ENCODE measurements at places on chromosomes 7 and 10.

DNA sequence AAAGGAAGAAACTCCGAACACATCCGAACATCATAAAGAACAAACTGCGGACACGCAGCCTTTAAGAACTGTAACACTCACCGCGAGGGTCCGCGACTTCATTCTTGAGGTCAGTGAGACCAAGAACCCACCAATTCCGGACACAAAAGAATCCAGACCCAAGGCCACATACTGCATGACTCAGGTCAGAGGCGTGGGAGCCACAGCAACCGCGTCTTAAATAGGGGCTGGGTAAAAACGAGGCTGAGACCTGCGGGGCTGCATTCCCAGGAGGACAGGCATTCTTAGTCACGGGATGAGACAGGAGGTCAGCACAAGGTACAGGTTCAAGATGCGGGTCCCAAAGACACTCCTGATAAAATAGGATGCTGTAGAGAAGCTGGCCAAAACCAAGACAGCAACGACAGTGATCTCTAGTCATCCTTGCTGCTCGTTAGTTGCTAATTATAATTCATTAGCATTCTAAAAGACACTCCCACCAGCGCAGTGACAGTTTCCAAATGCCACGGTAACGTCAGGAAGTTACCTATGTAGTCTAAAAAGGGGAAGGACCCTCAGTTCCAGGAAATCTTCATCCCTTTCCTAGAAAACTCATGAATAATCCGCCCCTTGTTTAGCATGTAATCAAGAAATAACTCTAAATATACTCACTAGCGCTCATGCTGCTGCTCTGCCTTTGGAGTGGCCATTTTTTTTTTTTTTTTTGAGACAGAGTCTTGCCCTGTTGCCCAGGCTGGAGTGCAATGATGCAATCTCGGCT is 19.3 kb downstream of the AP5Z1 start:
- no peak for DNase-seq

DNA sequence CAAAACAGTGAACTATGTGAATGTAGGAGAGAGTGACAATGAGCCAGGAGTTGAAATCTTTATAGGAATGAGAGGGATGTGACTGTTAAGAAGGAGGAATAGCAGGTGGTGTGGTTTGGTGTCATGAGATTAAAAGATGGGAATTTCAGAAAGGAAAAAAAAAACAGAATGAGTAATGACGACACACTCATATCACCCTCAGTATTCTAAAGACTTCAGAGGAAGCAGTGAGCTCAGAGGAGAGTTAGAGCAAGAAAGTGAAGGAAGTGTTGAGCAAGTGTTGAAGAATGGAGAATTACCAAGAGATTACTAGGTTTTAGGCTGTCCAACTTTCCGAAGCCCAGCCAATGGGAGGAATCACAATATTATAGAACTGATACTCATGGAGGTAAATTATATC is 220.5 kb upstream of the HGF start:
- no peak for DNase-seq

DNA sequence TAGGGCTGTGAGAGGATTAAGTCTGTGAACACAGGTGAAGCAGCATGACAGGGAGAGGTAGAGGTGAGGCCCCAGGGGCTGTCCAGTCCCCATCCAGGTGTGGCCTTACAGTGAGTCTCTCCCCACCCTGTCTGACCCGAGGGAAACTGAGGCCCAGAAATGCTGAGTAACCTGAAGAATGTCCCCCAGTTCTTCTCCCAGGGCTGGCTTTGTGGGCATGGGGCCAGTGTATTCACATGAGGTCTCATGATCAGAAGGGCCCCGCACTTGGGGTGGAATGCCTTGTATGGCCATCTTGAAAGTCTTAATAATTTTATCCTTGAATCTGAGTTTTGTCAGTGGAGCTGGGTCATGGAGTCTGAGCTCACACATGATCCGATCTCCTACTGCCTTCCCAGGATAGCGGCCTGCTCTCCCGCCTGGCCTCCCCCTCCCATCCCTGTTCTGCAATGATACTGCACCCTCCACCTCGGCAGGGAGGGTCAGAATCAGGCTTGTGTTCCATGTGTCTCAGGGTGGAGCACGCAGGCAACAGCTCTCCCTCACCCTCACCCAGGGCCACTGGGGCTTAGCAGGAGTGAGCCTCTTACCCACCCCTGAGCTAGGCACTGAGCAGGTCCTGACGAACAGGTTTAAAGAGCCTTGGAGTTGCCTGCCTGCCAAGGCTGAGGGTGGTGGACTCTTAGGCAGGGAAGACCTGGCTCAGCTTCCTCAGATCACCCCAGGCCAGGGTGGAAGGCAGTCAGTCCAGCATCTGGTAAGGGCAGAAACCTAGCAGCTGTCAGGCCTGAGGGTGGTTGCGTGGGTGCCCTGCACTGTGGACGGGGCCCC is 41.4 kb upstream of the NPFFR1 start:
- no peak for DNase-seq

- DNase-seq = no peak
These were observed 28.2 kb downstream of the SKIDA1 start for GRCh38 chr10:21497177-21497807.

DNA sequence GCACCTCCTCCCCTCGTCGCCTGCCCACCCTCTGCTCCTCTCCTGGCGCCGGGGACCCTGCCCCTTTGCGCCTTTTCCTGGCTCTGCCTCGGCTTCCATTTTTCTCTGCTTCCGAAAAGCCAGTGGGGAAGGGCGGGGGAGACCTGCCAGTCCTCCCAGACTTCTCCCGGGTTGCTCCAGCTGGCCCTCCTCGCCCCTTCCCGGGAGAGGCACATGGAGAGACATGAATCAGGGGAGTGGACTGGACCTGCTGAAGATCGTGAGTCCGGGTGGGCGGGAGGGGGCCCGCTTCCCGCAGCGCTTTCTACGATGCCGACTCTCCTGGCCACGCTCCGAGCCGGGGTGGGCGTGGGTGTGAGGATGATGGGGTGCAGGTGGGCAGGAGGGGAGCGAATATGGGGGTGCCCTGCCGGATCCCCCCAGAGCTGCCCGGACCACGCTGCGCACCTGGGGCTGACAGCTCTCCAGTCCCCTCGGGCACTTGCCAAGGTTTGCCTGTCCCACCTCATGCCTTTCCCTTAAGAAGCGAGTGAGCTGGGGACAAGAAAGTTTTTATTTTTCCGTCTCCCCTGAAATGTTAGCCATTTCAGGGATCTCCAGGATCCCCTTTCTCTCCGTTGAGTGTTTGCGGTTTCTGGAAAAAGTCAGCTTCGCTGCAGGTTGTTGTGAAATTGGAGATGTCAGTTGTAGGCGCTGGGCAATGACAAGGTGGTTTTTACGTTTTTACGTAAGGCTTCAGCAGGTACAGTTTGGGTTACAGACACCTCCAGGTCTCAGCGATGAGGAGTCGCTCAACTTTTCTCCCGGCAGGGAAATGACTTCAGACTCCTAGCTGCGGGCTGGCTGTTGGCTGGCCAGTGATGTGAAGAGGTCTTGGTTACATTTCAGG is 977 bp downstream of the CACNB2 start:
- DNase-seq = no peak

DNA sequence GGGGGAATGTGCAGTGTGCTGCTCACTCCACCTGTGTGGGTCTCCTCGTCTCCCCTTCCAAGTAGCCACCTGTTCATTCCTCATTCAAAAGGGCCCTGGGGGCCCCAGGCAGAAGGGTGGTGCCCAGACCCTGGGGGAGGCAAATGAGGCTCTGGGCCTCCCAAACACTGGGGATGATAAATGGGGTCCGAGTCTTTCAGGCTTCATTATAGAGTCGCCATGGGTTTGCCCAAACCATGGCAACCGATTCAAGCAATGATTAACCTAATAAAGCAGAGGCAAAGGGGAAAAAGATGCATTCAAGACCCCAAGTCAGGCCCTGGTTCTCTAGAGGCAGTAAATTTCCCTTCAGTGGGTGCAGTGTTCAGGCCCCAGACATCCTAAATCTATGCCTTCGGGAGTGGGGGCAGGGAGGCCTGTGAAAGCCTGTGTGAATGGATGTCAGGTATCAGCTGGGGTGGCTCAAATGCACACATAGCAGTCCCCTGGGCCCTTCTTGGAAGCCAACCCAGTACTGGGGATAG is 10.4 kb downstream of the NEUROG3 start:
- DNase-seq = no peak

DNA sequence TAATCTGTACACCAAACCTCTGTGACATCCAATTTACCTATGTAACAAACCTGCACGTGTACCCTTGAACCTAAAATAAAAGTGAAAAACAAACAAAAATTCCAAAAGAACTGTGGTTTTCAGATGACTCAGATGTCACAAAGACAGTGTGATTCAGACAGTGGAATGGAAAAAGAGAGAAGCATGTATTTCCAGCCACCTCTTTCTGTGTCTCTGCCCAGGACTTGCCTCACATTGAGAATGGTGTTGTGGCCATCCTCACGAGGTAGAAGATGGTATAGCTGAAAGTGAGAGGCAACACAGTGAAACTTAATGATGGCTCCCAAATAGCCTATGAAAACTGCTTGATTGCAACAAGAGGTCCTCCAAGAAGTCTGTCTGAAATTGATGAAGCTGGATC is 78.0 kb downstream of the ARL5B start:
- DNase-seq = no peak

DNA sequence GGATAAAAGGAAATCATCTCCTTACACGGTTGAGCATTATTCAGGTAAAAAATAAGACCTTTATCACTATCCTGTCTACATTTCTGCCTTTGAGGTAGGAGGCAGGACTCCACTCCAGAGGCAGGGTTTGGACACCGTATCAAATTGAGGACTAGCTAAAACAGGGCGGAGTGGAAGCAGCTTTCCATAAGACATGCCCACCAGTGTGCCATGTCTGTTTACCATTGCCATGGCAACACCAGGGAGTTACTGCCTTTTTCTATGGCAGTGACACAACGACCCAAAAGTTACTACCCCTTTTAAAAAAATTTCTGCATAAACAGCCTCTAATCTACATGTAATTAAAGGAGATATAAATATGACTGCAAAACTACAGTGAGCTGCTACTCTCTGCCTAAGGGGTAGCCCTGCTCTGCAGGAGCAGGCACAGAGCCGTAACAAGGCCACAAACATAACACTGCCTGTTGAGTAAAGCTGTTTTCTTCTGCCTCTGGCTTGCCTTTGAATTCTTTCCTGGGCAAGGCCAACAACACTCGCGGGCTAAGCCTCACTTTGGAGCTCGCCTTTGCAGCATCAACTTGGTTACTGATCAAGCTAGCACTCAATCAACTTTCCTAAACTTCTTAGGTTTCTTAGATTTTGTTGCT is 26.5 kb downstream of the DGKB start:
- no peak for DNase-seq

All from activated CD4-positive, alpha-beta T cell treated with anti-CD3 and anti-CD28 coated beads for 4 hours (primary cell).